ENCODE measurements at places on chromosomes 3 and 15. TPM values are rescaled to one million over a fixed set of nuclear protein-coding genes. Genes with fewer than 3 reads are reported as not detected.

Gene PRSS50
- total RNA-seq, result not detected

GRCh38 chr3:167829071-167829470 is 93.5 kb downstream of the SERPINI1 start:
- DNase-seq, result peak; percentile 27

GRCh38 chr3:45966371-45966791 is 23.1 kb downstream of the CXCR6 start:
- DNase-seq, result no peak

GRCh38 chr15:72855791-72856190 is 72.2 kb upstream of the ADPGK start:
- no peak for DNase-seq

GRCh38 chr3:87225659-87226058 is 1.4 kb upstream of the CHMP2B start:
- no peak for DNase-seq

GRCh38 chr3:111998636-111999483 is at the start of gene TAGLN3:
TAGLN3 (plus strand) TSS chr3:111998922; CDS start chr3:111999423, 501 bp downstream.
- DNase-seq, result peak; percentile 95

Measured in SJCRH30 (cell line).